ENCODE measurements at places on chromosomes 11 and 22.

- DNase-seq: no peak
These were observed 419.4 kb downstream of the DYNC2H1 start for GRCh38 chr11:103528596-103528995.

- no peak for DNase-seq
These were observed 87.6 kb downstream of the ST3GAL4 start for GRCh38 chr11:126443120-126443519.

- no peak for DNase-seq
These were observed 201.3 kb upstream of the BLID start for GRCh38 chr11:122317305-122317704.

DNA sequence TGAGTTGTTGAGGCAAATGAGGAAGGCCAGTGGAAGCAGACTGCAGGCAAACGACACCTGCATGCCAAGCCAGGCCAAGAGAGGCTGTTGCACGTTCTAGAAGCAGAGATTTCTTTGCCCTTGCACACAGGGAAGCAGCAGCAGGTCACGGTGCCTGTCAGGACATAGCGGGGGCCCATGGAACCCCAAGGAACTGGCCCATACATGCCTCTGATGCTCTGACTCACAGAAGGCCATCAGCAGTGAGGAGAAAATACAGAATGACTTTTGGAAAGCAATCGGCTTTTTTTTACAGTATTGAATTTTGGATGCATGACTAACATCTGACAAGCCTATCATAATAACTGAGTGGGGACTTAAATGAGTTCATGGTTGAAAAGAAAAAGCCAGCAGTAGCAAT lies 123.9 kb downstream of the MPPED1 start:
- no peak for DNase-seq

DNA sequence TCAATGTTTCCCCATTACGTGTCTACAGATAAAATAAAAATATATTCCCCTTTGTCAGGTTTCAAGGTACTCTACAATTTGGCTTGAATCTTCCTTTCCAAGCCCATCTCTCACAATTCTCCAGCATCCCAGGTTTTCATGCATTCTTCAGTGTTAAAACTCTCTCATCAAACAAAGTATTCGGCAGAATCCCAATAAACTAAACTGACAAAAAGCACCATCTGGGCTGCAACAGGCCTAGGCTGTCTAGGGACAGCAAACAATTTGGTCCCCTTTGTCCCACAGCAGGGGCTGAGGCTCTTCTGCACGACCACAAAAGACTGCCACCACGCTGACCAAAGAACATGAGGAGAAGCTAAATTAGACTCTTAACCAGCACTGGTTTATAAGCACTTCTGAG lies 159.4 kb downstream of the CADM1 start:
- DNase-seq: no peak

DNA sequence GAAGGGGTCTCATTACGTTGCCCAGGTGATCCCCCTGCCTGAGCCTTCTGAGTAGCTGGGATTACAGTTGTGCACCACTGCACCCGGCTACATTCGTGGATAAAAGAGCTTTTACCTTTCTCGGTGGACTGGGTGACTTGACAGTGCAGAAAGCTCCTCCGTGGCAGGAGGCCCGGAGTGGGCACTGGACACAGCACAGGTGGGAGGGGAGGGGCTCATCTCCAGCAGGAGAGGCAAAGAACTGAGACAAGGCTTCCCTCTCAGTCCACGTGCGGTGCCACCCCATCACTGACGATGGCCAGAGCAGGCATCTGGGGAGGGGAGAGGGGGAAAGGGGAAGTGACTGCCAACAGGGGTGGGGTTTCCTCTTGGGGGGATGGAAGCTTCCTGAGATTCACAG lies 118.4 kb downstream of the SHANK2 start:
- no peak for DNase-seq

GRCh38 chr11:64052436-64052835 lies 16.7 kb downstream of the FLRT1 start:
- no peak for DNase-seq

- no peak for DNase-seq
These were observed 24.3 kb downstream of the SLC25A18 start for GRCh38 chr22:17587629-17588028.

DNA sequence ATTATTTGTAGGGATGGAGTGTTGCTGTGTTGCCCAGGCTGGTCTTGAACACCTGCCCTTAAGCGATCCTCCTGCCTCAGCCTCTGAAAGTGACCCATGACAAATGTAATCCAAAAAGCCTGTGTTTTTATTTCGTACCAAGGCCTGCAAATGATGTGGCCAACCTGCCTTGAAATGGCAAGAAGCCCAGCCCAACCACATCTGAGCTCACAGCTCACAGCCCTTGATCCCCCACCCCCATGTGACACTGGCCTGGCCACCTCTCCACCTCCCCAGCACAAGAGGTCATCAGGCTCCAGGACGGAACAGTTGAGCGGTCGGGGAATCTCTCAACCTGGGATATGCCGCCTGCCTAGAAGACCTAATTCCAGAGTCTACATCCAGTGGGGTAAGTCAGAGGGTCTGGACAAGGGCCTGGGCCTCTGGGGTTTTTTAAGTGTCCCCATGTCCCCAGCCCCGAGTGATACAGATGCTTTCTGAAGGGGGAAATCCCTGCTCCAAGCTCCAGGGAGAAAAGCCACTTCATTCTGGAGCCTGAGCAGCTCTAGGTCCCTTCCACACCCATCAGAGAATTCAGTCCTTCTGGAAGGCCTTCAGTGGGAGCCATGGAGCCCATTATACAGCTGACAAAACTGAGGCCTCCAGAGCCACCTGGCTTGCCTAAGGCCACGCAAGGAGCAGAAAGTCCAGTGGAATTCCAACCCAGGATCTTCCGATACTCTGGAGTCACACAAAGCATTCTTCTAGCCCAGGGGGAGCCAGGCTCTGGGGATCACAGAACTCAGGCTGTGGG lies 70.7 kb downstream of the MN1 start:
- no peak for DNase-seq

DNA sequence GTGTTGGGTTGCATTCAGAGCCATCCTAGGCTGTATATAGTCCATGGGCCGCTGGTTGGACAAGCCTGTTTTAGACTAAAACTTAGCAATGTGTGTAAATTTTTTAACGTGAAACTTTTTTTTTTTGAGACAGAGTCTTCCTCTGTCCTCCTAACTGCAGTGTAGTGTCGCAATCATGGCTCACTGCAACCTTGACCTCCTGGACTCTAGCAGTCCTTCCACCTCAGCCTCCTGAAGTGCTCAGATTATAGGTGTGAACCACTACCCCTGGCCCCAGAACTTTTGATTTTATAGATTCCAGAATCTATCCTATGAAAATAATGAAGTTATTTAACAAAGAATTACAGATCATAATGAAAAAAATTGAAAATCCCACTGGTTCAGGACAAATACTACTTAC lies 29.9 kb upstream of the PANX2 start:
- DNase-seq: no peak

DNA sequence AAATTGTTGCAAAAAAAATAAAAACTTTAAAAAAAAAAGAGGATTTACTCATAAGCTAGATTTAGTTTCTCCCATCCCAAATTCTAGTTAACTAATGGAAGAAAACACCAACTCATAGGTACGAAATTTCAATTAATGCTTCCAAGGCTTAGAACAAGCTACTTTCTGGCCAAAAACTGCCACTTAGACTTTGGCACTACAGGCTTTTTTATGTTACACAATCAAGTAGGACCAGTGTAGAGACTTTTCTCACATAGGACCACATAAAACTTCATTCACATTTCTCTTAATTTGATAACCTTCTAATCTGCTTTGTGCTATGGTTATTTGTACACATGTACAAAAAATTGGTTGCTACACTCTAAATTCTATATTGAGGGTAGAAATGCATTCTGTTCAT lies 3.1 kb downstream of the ST13 start:
- no peak for DNase-seq

- DNase-seq: no peak
These were observed 13.5 kb downstream of the DTX4 start for GRCh38 chr11:59185386-59185945.

DNA sequence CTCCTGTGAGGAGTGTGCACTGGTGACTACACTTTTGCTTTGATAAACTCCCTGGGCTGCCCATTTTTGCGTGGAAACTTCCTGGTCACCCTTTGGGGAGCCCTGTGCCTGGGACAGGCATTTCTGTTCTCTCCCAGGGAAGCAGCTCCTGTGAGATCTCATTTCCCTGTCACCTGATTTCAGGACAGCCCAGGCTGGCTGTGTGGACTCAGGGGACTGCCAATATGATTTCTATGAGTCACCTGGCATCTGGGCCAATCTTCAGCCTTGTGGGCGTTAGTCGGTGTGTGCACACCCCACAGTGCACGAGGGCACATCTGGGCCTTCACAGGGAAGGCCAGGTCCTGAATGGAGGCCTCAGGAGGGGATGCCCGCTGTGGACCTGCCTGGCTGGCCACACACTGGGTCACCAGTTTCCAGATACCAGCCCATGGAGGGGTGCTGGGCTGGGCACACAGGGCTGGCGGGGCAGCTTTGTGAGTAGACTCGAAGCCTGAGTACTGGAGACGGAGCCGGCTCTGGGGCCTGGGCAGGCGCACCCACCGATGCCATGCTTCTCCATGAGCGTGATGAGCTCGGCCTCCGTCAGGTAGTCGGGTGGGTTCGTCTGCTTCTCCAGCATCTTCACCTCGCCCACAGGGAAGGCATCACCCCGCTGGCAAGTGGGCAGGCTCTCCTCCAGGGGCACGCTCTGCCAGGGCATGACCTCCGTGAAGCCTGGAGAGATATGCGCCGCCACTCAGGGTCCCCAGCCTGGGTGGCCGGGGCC lies 9.4 kb upstream of the PPM1F start:
- no peak for DNase-seq

DNA sequence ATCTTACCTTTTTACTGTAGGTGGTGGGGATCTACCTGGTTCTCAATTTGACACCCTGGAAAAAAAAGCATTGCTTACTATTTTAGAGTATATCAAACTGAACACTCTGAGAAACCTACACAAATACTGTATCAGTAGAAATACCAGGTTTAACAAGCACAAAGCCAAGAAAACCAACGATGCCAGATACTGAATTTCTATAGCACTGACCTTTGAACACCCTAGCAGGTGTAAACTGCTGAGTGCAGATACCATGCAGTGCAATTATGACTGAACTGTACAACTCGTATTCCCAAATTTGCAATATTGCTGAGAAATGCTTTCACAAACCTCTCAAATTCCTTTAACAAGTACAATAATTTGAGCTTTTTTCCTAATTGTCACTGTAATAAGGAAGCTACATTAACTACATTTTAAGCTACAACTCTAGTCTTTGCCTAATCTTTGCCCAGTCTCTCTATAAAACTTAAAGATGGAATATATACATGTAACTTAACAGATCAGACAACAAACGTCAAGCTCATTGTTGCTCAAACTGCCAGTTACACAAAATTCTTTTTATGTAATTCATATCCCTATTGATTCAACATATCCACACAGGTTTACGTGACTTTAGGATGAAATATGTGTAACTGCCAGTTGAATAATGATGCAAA lies 8.9 kb downstream of the TAF1D start:
- no peak for DNase-seq

DNA sequence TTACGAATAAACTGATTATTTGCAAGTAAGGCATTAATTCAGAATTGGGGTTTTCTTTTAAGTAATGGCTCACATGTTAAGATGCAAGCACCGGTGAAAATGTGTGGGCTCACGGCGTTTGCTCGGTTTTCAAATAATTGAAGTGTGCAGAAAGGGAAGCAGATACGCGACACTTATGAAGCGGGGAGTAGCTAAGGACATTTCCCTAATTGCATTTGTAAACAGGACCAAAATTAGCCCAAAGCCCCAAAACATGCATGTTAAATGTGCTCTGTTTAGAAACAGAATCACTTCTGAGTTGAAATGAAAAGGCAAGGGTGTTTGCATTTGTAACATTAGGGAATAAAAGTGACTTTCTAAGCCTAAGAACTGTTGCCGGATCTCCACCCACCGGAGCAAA lies 61.3 kb downstream of the ELFN2 start:
- DNase-seq: no peak

DNA sequence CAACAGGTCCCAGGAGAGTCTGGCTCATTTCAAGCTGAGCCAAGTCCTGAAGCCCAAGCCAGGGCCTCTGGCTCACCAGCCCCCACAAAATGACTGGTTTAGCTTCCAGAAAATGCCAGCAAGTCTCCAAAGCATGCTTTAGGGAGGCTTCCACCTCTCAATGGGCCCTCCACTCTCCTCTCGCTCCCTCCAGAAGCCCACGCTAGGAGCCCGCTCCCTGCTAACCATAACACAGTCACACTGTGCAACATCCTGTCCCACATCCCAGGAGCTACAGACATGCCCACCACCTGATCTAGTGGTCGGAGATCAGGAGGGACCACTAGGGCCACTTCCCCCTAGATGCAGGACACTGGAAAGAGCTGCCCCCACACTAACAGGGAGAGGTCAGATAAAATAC lies 6.9 kb downstream of the SULT4A1 start:
- DNase-seq: no peak

DNA sequence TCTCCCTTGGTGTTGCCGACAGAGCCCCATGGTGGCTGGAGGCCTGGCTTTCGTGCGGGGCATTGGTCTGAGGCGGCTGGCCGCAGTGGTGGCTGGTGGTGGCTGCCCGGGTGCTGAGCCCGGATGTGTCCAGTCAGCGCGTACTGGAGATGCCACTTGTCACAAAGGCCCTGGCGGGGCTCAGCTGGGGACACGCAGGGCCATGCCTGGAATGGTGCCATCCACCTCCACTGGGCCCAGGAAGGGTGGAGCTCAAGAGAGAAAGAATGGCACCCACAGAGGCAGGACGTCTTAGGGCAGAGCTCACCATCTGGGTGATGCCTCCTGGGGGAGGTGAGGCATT lies 92.5 kb downstream of the CEP164 start:
- no peak for DNase-seq

- no peak for DNase-seq
These were observed 447.7 kb downstream of the TBC1D22A start for GRCh38 chr22:47210112-47210657.

- no peak for DNase-seq
These were observed 628.7 kb downstream of the NTM start for GRCh38 chr11:131999084-131999483.

- no peak for DNase-seq
These were observed 19.0 kb upstream of the SMIM35 start for GRCh38 chr11:118105657-118106305.

- no peak for DNase-seq
These were observed 60.7 kb upstream of the MPEG1 start for GRCh38 chr11:59273373-59273841.

DNA sequence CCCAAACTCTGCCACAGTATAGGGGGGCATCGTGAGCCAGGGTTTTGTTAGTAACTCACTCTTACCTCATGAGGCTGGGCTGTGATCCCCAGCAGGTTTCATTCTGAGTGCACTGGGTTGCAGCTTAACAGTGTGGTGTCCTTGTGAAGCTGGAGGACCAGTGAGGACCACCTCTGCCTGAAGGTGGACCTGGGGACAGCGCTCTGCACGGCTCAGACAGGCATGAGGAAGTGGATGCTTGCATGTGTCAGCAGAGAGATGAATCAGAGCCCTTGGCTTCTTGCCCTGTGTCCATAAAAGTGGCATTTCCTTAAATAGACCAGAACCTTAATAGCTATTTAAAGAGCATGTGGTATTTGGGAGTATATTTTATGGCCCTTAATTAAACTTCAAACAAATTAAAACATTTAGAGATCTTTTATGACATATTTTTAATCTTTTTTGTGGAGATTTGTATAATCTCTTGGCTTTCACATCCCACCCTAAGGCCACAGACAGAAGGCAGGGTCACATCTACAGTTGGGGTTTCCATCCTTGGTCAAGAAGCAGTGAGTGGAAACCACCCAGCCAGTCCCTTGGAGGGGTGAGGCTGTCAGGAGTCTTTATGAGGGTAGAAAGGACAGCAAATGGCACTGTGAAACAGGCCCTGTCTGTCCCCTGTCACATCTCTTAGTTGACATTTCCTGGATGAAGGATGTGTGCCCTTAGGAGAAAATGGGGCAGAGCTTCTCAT lies 24.8 kb upstream of the ADORA2A start:
- no peak for DNase-seq

- no peak for DNase-seq
These were observed 115.6 kb downstream of the SLC1A2 start for GRCh38 chr11:35303596-35304385.

All from stimulated activated CD4-positive, alpha-beta T cell treated with anti-CD3 and anti-CD28 coated beads, Interleukin-1b, Interleukin-23, amount 100 ng/mL, for 1 hour (primary cell).